ENCODE measurements at places on chromosomes 4 and X.

DNA sequence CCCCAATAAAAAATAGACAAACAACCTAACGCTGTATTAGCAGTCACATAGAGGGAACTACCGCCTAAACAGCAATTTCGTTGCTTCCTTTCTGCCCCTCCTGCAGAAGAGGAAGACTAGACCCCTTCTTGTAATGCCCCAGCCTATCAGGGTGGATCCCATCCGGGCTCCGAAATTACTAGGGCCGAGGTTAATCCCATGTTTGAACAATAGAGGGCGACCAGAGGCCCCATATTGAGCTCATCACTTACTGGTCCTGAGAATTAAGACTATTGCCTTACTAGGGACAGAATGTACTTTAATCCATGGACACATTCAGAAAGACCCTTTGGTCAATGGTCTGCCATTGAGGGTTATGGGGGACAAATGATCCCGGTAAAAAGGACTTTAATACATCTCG, 11.8 kb upstream of the ZNF630 start:
- no peaks in the 10 kb centered on the region for H3K27me3 ChIP-seq
- H3K27ac ChIP-seq, result no peak overlapping the region
- H3K4me1 ChIP-seq, result no peaks in the 10 kb centered on the region
- no peaks in the 10 kb centered on the region for H3K36me3 ChIP-seq
- H3K4me3 ChIP-seq, result no peak overlapping the region

DNA sequence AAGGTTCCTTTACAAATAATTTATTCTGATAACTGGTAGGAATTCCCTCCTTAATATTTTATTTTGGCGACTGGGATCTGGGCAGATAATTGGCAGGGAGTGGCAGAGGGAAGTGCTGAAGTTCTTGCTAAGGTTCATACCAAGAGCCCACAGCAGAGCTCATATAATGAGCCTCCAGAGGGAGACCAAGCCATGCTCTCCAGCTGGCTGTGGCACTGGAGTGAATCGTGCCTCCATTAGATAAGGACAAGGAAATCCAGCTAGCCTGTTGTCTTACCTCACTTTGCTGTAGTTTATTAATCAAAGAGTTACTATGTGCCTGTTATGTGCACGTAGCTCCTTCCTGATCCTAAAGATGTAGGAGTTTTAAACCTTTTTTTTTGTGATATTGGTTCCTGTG, 1.3 kb downstream of the ASB12 start:
- no peaks in the 10 kb centered on the region for H3K27me3 ChIP-seq
- no peak overlapping the region for H3K27ac ChIP-seq
- no peak overlapping the region for H3K4me3 ChIP-seq
- no peaks in the 10 kb centered on the region for H3K4me1 ChIP-seq
- no peaks in the 10 kb centered on the region for H3K36me3 ChIP-seq
- DNase-seq, result no peak

GRCh38 chr4:87060957-87061356, 126.1 kb downstream of the AFF1 start:
- H3K27ac ChIP-seq, result peak overlapping the region; percentile 60
- 0 out of 2 replicates have a peak overlapping the region, but pooled peaks have one; percentile 6 for H3K4me3 ChIP-seq
- peaks cover 45% of the 10 kb centered on the region for H3K4me1 ChIP-seq
- no peaks in the 10 kb centered on the region for H3K27me3 ChIP-seq
- DNase-seq, result peak; percentile 93

DNA sequence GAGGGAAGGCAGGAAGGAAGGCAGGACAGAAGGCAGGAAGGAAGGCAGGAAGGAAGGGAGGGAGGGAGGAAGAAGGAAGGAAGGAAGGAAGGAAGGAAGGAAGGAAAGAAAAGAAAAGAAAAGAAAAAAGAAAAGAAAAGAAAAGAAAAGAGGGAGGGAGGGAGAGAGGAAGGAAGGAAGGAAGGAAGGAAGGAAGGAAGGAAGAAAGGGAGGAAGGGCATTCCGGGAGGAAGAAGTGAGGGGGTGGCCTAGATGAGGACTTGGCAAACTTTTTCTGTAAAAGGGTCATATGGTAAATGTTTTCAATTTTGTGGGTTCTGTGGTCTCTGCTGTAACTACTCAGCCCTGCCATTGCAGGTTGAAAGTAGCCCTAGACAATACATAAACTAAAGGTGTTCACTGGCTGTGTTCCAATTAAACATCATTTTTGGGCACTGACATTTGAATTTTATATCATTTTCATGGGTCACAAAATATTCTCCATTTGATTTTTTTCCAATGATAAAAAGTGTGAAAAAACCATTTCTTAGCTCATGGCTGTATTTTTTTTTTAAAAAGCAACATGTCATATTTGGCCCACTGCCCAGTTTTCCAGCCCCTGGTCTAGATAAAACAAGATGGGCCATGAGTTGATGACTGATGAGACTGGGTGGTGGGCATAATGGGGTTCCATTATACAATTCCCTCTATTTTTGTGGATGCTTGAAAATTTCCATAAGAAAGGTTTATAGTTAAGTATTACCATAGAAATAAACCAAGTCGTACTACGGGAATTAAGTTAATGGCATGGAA, 3.1 kb downstream of the ZNF630 start:
- peaks cover 6% of the 10 kb centered on the region for H3K4me1 ChIP-seq
- no peak overlapping the region for H3K4me3 ChIP-seq
- no peak for DNase-seq

GRCh38 chr4:152807294-152807829, 27.6 kb downstream of the ARFIP1 start:
- peaks cover 23% of the 10 kb centered on the region for H3K36me3 ChIP-seq
- peak; percentile 59 for DNase-seq
- H3K27me3 ChIP-seq, result no peaks in the 10 kb centered on the region
- H3K4me3 ChIP-seq, result peak overlapping the region; percentile 80
- peaks cover 33% of the 10 kb centered on the region for H3K4me1 ChIP-seq

GRCh38 chrX:24014388-24015018, 12.5 kb downstream of the KLHL15 start:
- H3K27me3 ChIP-seq, result no peaks in the 10 kb centered on the region
- peaks cover 7% of the 10 kb centered on the region for H3K4me1 ChIP-seq
- peaks cover 6% of the 10 kb centered on the region for H3K36me3 ChIP-seq
- no peak for DNase-seq
- no peak overlapping the region for H3K4me3 ChIP-seq
- no peak overlapping the region for H3K27ac ChIP-seq

Data from HFFc6 (cell line).